Fibroblast of villous mesenchyme (primary cell): ENCODE measurements at places on chromosomes 7 and 10.
A peak's percentile ranks its signal among the peaks of the same experiment; 100 is the strongest.

DNA sequence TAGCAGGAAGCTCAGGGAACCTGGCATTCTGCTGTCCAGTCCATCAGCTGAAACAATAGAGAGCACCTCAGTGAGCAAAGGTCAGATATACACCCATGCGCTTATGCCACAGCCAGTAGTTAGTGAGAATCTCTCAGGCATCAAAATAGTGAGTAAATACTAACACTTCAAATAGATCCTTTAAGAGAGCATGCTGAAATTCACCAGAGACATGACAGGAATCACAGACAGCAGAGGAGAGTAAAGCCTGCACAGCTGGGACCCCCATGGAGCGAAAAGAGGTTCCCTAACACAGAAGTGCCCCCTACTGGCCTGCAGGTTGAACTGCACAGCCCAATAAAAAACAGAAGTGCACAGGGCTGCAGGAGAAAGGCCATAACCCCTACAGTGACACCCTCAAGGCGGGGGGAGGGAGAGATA lies 57.6 kb upstream of the ANTXRL start:
- no peak for DNase-seq

DNA sequence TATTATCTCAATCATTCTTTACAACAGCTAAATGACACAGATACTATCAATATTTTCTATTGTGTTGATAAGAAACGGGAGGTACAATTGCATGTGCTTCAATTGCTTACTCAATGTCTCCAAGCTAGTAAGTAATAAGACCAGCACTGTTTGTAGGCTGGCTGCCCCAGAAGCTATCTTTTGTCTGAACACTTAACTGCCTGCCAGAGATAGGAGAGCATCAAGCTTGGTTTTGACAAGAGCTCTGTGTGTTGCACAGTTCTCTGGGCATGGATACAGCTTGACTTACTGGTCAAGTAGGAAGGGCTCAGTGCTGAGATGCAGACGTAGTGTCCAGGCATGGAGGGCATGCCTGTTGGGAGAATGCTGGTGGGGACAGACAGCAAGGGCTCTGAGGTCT lies 26.3 kb upstream of the CAPZA2 start:
- DNase-seq, result no peak

GRCh38 chr10:47337310-47337709 lies 10.9 kb upstream of the RBP3 start:
- DNase-seq, result peak; percentile 34

- no peak for DNase-seq
Observed at GRCh38 chr10:101030496-101031127, 317 bp downstream of the PDZD7 start.
